ENCODE measurements at places on chromosomes 6 and 20.

GRCh38 chr6:89242574-89243330 is 25.6 kb upstream of the GABRR1 start:
- DNase-seq, result peak; percentile 35

DNA sequence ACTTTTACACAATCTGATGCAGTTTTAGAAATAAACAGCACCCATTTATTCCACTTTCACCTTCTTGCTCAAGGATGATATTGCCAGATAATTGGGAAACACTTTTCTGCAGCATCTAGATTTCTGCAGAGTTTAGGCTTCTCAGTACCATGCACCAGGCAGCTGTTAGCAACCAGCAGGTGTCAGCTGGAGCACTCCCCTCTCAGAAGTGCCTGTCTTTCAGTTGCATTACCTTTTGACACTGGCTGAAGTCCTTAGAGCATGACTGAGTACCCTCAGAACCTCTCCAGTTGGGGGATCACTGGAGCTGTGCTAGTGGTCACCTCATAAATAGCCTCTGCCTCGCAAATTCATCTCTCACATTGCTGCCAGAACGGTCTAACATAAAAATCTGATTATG is 91.2 kb downstream of the DNAH8 start:
- DNase-seq, result peak; percentile 19

GRCh38 chr6:101845621-101846020 is 452.1 kb downstream of the GRIK2 start:
- no peak for DNase-seq

DNA sequence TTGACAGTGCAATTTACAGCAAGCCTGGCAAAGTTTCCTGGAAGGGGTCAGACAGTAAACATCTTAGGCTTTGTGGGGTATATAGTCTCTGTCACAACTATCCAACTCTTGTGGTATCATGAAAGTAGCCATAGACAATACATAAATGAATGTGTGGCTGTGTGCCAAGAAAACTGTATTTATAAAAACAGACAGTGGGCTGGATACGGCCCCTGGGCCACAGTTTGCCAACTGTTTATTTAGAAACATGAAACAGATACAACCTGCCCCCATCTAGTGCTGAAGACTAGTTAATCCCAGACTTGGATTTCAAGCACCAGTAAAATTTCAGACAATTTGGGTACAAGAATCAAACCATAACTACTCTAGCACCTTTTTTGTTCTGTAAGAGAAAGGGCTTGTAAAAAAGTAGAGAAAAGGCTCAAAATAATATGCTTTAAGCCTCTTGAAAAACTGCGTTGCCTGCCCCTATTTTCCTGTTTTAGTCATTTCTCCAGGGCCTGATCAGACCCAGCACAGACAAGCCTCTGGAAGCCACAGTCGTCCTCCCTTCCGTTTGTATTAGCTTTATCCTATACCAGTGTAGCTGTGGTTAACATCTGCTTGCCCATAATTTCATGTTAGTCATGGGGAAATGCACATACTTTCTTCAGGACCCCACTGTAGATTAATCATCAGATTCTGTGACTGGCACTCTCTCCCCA is 30.8 kb downstream of the JAG1 start:
- DNase-seq, result no peak

GRCh38 chr6:16999491-17000436 is 102.1 kb upstream of the STMND1 start:
- DNase-seq, result no peak

GRCh38 chr6:128138694-128139093 is 237.8 kb upstream of the THEMIS start:
- DNase-seq, result no peak

DNA sequence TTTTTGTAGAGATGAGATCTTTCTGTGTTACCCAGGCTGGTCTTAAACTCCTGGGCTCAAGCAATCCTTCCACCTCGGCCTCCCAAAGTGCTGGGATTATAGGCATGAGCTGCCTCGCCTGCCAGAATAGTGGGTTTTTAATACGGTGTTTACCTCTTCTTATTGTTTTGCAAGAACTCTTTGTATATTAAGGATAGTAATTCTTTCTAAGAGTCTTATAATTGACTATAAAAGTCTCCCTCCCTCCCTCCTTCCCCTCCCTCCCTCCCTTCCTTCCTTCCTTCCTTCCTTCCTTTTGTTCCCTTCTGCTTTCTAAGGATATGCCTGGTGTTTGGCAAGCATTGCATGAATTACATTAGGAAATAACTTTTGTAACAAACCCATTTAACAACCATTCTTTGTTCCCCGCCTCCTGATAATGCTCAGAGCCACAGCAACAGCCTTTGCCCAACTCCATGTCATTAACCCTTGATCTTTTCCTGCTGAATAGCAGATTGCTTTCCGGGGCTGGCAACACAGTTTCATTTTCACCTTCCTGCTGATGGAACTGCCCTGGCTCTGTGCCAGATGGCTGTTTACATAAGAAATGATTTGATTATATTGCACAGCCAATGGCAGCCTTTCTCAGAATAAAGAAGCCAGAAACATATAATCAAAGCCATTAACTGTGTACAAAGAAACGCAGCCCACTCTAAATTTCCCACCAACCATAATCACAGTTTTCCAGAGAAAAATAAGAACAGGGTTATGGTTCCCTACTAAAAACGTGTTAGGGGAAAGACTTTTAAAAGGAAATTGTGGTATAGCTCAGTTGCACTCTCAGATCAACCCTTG is 143.7 kb upstream of the PTPN1 start:
- DNase-seq, result no peak

- DNase-seq, result no peak
Observed at GRCh38 chr6:1809291-1809988, 199.7 kb downstream of the FOXC1 start.

GRCh38 chr6:32214126-32214525 is 9.7 kb downstream of the NOTCH4 start:
- DNase-seq, result no peak

DNA sequence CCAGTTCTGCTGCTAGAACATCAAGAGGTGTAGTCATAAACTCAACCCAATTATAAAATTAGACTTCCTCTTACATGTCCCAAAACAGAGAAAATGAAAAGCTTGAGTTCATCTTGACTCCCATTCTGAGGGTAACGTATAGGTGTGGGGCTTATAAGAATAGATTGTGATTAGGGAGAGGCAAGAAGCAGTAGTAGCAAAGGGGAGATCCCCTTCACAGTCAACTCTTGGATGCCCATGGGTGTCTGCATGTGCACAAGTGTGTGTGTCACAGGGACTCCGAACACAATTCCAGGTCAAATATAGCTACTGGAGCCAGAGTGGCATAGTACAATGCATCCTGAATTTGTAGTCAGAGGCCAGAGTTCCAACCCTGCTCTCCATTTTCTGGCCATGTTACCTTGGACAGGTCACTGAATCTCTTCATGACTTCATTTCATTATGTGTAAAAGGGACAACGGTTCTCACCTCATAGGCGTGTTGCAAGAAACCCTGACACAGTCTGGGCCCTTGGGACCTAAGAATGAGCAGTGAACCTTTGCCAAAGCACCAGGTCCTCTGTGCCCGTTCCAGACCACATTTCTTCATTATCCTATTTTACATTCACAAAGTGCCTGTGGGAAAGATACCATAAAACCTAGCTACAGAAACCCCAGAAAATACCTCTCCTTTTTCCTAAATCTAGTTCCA is 11.8 kb downstream of the GSTA4 start:
- DNase-seq, result no peak

All from GM13977 (cell line).